ENCODE measurements at places on chromosomes 5 and 9. TPM values are rescaled to one million over a fixed set of nuclear protein-coding genes. Genes with fewer than 3 reads are reported as not detected.

FCN2 gene
- total RNA-seq = not detected

AHRR gene
- total RNA-seq = 11.0 TPM

CAMK4 gene
- total RNA-seq = 5.4 TPM

CDC20B gene
- not detected for total RNA-seq

GPX3 gene
- total RNA-seq = not detected

RNF20 gene
- total RNA-seq = 46.0 TPM

- no peak for DNase-seq
- peaks cover 9% of the 10 kb centered on the region for H3K4me1 ChIP-seq
- no peaks in the 10 kb centered on the region for H3K36me3 ChIP-seq
- no peak overlapping the region for H3K27ac ChIP-seq
- no peak overlapping the region for H3K4me3 ChIP-seq
These were observed 133.0 kb upstream of the TUT7 start for GRCh38 chr9:86486891-86487837.

- H3K4me3 ChIP-seq = no peak overlapping the region
- no peak for DNase-seq
- H3K27ac ChIP-seq = no peak overlapping the region
- no peaks in the 10 kb centered on the region for H3K4me1 ChIP-seq
These were observed 27.3 kb downstream of the LHFPL2 start for GRCh38 chr5:78621291-78621738.

GRCh38 chr5:164256351-164256750 lies 750.9 kb downstream of the MAT2B start:
- no peak overlapping the region for H3K27ac ChIP-seq
- H3K4me1 ChIP-seq = no peaks in the 10 kb centered on the region
- no peak for DNase-seq
- H3K4me3 ChIP-seq = no peak overlapping the region
- no peaks in the 10 kb centered on the region for H3K36me3 ChIP-seq
- H3K27me3 ChIP-seq = no peaks in the 10 kb centered on the region

- H3K4me3 ChIP-seq = no peak overlapping the region
- H3K27ac ChIP-seq = no peak overlapping the region
- no peaks in the 10 kb centered on the region for H3K36me3 ChIP-seq
- no peaks in the 10 kb centered on the region for H3K27me3 ChIP-seq
These were observed 7.1 kb downstream of the FPGS start for GRCh38 chr9:127809540-127810377.

DNA sequence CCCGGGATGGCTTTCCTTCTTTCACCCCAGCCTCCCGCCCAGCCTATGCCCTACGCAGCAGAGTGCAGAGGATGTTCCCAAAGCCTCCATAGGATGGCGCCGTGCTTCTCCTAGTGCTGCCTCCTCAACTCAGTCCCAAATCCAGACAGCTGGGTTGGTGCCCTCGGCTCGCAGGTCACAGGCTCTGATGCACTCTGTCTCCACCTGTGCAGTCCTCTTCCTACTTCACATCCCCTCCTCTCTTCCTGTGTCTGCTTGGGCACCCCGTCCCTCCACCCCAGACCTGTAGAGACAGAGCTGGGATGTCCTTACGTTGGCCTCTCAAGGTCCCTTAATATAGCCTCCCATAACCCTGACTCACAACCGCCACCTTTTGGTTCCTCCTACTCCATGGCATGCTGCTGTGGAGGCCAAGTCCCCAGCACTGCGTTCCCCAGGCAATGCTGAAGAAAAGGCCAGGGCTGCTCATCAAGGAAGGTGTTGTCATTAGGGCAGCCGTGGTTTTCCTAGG lies 314.4 kb downstream of the GADD45G start:
- no peaks in the 10 kb centered on the region for H3K36me3 ChIP-seq
- DNase-seq = peak; percentile 69

DNA sequence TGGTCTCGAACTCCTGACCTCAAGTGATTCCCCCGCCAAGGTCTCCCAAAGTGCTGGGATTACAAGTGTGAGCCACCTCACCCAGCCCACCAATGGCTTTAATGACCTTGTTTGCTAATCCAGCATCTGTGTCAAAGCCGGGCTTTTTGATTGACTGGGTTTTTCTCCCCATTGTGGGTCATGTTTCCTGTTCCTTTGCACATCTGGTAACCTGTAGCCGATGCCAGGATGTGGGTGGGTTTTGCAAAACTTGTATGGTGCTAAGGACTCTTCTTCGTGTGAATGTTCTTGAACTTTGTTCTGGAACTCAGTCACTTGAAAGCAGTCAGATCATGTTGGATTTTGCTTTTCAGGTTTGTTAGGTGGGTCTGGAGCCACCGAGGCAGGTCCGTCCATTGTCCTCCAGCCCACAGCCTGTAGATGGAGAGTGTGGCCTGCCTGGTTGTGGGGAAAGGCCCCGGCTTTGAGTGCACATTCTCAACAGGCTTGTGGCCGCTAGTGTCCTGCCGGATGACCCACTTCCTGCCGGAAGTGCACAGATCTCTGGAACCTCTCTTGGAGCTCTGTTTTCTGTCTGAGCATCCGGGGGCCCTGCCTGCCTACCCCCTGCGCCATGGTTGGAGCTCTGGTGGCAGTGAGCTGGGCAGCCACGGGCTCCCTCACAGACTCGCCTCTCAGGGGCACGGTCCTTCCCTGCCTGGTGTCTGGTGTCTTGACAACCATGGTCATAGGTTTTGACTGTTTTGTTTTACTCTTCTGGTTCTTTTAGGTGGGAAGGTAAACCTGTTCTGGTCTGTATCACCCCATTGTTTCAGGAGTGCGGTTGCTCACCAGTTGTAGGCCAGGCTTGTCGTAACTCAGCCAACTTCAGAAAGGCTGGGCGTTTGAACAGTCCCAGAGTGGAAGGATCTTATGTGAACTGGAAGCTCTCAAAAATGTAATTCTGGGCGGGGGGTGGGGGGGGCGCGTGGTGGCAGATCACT lies 69.6 kb upstream of the CACNA1B start:
- peak overlapping the region; percentile 38 for H3K4me3 ChIP-seq
- peaks cover 5% of the 10 kb centered on the region for H3K36me3 ChIP-seq
- DNase-seq = no peak
- peaks cover 12% of the 10 kb centered on the region for H3K4me1 ChIP-seq
- H3K27me3 ChIP-seq = no peaks in the 10 kb centered on the region
- H3K27ac ChIP-seq = peak overlapping the region; percentile 68

GRCh38 chr5:87074934-87075541 lies 192.6 kb upstream of the RASA1 start:
- peaks cover 44% of the 10 kb centered on the region for H3K4me1 ChIP-seq
- H3K4me3 ChIP-seq = peak overlapping the region; percentile 73
- DNase-seq = peak; percentile 76
- H3K27ac ChIP-seq = peak overlapping the region; percentile 87

- no peak overlapping the region for H3K27ac ChIP-seq
- peaks cover 24% of the 10 kb centered on the region for H3K4me1 ChIP-seq
- H3K36me3 ChIP-seq = peaks cover 12% of the 10 kb centered on the region
- no peaks in the 10 kb centered on the region for H3K27me3 ChIP-seq
- no peak overlapping the region for H3K4me3 ChIP-seq
These were observed 58.6 kb downstream of the PRRT1B start for GRCh38 chr9:131603711-131604439.

DNA sequence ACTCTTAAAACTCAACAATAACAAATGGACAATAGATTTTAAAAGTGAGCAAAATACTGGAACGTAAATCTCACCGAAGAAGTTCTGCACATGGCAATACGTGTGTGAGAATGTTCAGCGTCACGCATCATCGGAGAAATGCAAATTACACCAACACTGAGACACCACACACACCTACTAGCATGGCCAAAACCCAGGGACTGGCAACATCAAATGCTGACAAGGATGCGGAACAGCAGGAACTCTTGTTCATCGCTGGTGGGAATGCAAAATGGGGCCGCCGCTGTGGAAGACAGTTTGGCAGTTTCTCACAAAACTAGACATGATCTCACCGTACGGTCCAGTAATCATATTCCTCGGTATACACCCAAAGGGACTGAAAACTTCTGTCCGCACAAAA lies 21.6 kb upstream of the CLPTM1L start:
- H3K27ac ChIP-seq = no peak overlapping the region
- H3K4me3 ChIP-seq = no peak overlapping the region
- peaks cover 19% of the 10 kb centered on the region for H3K27me3 ChIP-seq
- H3K36me3 ChIP-seq = no peaks in the 10 kb centered on the region
- no peaks in the 10 kb centered on the region for H3K4me1 ChIP-seq

- no peaks in the 10 kb centered on the region for H3K4me1 ChIP-seq
- no peak for DNase-seq
- H3K27ac ChIP-seq = no peak overlapping the region
These were observed 64.3 kb upstream of the GARNL3 start for GRCh38 chr9:127200106-127200862.

DNA sequence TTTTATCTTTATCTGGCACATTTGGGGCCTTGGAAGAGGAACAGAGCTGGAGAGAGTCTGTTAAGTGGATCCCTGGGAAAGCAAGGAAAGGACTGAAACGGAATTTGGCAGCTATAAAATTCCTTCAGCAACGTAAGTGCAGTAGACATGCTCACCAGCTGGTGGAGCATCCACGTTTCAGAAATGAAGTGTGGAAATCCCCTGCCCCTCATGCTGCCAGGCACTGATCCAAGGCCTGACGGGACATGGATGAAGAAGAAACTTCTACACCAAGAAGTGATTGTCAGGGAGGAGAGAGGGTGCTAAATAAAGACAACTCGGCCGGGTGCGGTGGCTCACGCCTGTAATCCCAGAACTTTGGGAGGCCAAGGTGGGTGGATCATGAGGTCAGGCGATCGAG lies 209.3 kb downstream of the ROR2 start:
- H3K36me3 ChIP-seq = no peaks in the 10 kb centered on the region
- no peak overlapping the region for H3K27ac ChIP-seq
- H3K4me1 ChIP-seq = no peaks in the 10 kb centered on the region
- H3K27me3 ChIP-seq = peaks cover 6% of the 10 kb centered on the region
- DNase-seq = peak; percentile 18
- no peak overlapping the region for H3K4me3 ChIP-seq

Data from natural killer cell treated with Interleukin-12 subunit alpha and Interleukin-12 subunit beta and Interleukin-15 and Interleukin-18, amount 100 ng/mL, for 72 hours (primary cell).